Thymus (tissue), 14 donors: ENCODE measurements at places on chromosomes 7 and 10. TPM values are rescaled to one million over a fixed set of nuclear protein-coding genes. Genes with fewer than 3 reads are reported as not detected.
A peak's percentile ranks its signal among the peaks of the same experiment; 100 is the strongest.

MYO3A gene
- total RNA-seq = 3.0 TPM

SPRN gene
- 0.05 TPM for total RNA-seq

NUPR2 gene
- 0.38 TPM for total RNA-seq

ITIH5 gene
- 1.2 TPM for total RNA-seq

PTEN gene
- 171 TPM for total RNA-seq

GOLGA7B gene
- total RNA-seq = 0.52 TPM

EBLN1 gene
- not detected for total RNA-seq

PGAM2 gene
- 31.0 TPM for total RNA-seq

STEAP1 gene
- 0.33 TPM for total RNA-seq

MUC3A gene
- total RNA-seq = 1.4 TPM

DNA sequence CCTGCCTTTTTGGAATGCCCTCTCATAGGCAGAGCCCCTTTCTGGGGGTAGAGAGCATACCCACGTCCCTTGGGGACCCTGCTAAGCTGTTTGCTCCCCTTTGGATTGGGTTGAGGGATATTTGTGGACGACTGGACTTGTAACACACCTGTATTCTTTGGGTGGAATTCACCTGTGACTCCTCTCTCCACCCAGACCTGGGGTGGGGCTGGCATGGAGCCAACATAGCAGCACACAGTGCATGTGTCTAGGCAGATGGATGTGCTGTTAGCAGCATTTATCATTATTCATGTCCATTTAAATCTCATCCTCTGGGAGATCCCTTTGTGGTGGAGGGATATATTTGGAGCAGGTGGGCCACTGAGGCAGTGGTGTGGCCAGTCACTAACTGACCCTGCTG, 51.0 kb downstream of the CDH23 start:
- H3K4me1 ChIP-seq = no peaks in the 10 kb centered on the region
- H3K27ac ChIP-seq = no peak overlapping the region
- H3K36me3 ChIP-seq = no peaks in the 10 kb centered on the region
- no peak overlapping the region for H3K4me3 ChIP-seq
- no peaks in the 10 kb centered on the region for H3K27me3 ChIP-seq

DNA sequence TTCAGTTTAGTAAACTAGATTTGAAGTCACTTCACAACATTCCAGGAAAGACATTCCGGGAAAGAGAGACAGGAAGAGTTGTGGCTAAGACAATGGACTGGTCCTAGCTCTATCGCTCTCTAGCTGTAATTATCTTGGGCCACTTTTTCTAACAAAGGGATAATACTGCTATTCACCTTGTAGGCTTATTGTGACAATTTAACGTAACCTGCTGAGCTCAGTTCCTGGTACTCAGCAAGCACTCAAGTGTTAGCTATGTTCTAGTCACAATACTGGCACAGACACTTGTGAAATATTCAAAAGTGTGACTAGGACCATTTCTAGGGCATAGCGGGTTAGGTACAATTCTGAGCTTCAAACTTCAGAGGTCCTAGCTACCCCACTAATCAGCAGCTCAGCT, 12.0 kb upstream of the NRCAM start:
- no peak overlapping the region for H3K27ac ChIP-seq
- no peak for DNase-seq
- no peak overlapping the region for H3K4me3 ChIP-seq
- H3K4me1 ChIP-seq = no peaks in the 10 kb centered on the region
- no peaks in the 10 kb centered on the region for H3K27me3 ChIP-seq

DNA sequence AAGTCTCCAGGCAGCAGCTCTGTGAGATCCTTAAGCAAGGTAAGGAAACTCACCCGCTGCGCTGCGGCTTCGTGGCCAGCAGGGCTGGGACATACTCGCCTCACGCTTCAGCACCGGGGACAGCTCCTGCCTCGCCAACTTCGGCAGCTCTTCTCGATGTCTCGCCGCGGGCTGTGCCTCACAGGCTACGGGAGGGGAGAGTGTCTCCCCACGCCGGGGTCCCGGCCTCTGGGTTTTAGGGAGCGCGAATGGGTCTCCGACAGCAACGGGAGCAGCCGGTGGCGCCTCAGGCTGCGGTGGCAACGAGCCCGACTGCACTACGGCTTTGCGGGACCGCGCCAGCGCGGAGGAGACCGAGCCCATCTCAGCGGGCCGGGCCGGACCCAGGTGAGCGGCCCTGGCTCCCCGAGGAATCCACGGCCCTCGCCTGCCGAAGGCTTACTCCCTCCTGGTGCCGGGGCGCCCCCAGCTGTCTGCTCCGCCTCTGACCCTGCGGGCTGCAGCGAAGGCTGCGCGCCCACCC, 62.4 kb downstream of the LSM5 start:
- H3K27me3 ChIP-seq = peaks cover 16% of the 10 kb centered on the region
- no peaks in the 10 kb centered on the region for H3K4me1 ChIP-seq
- no peak overlapping the region for H3K27ac ChIP-seq
- H3K4me3 ChIP-seq = no peak overlapping the region
- peak; percentile 46 for DNase-seq

DNA sequence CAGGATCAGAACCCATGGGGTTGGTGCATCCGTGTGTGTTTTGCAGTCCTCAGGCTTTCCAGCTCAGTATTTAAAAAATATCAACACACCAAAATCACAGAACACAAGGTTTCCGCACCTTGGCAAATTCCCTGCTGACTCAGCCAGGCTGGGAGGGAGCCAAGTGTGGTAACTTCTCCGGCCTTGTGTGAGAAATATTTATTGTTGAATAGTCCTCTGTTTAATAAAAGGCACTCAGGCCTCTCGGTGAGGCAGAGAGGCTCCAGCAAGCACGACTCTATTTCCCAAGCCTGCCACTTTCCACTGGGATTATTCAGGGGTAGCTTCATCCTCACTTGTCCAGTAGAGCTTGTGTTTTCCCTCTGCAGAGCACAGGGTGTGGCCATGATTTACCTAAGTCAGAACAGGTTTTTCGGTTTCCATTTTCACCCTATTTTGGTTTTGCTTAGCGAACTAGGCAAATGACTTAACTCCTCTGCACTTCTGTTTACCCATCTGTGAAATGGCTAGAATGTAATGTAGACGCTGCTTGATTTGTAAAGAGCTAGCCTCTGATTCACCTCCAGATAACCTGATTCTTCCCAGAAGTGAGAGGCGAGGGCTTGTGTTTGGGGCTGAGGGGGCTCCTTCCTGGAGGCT, 13.0 kb upstream of the CHST15 start:
- peaks cover 2% of the 10 kb centered on the region for H3K27me3 ChIP-seq
- H3K4me1 ChIP-seq = no peaks in the 10 kb centered on the region
- no peaks in the 10 kb centered on the region for H3K36me3 ChIP-seq
- DNase-seq = no peak

DNA sequence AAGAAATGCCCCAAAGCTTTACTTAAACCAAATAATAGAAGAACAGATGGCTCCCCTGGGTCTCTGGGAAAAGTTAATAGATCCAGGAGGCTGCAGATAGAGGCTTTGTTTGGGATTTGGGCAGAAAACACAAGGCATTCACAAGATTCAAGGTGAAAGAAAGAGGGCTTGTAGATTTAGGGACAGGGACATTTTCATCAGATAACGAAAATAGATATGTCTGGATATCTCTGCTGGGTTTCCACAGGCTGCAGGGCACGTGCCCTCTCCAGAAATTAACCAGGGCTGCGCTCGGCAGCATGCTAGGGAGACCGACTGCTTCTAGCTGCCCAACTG, 14.9 kb downstream of the CARD11 start:
- DNase-seq = no peak
- no peaks in the 10 kb centered on the region for H3K27me3 ChIP-seq
- H3K27ac ChIP-seq = no peak overlapping the region

DNA sequence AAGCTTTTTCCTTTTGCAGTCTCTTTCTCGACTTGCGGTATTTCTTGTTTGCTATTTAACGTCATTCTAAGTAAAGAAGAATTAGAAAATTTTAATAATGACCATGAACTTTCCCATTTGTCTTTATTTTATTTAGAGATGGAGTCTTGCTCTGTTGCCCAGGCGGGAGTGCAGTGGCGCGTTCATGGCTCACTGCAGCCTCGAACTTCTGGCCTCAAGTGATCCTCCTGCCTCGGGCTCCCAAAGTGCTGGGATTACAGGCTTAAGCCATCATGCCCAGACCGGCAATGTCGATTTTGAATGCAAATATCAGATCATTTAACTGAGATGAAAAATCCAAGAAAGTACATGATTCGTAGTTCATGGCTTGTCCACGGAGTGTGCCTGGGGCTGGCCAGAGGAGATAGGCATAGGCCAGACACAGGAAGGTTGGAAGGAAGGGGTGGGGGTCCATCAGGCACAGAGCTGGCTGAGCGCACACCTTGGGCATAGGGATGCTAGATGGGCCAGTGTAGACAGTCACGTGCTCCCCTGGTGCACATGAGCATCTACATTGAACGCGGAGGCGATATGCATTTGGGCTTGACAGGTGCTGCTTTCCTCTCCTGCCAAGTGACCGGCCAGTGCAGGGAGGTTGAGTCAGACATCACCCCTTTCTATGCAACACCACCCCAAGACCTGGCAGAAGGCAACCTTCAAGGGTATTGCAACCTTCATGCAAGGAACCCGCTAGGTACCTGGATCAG, 38.9 kb upstream of the DAGLB start:
- H3K27me3 ChIP-seq = no peaks in the 10 kb centered on the region
- peaks cover 17% of the 10 kb centered on the region for H3K4me1 ChIP-seq
- no peak overlapping the region for H3K4me3 ChIP-seq
- no peaks in the 10 kb centered on the region for H3K36me3 ChIP-seq
- H3K27ac ChIP-seq = no peak overlapping the region

- H3K4me3 ChIP-seq = no peak overlapping the region
- no peaks in the 10 kb centered on the region for H3K36me3 ChIP-seq
- H3K27ac ChIP-seq = no peak overlapping the region
- H3K27me3 ChIP-seq = peaks cover 8% of the 10 kb centered on the region
- no peak for DNase-seq
These were observed 330.6 kb upstream of the ZMIZ1 start for GRCh38 chr10:78737883-78738856.

- no peak overlapping the region for H3K4me3 ChIP-seq
- DNase-seq = no peak
- H3K27ac ChIP-seq = no peak overlapping the region
- H3K4me1 ChIP-seq = no peaks in the 10 kb centered on the region
- no peaks in the 10 kb centered on the region for H3K27me3 ChIP-seq
These were observed 27.4 kb downstream of the UCMA start for GRCh38 chr10:13206546-13207443.

GRCh38 chr10:91597197-91597881, 35.5 kb downstream of the PPP1R3C start:
- H3K36me3 ChIP-seq = no peaks in the 10 kb centered on the region
- H3K4me3 ChIP-seq = no peak overlapping the region
- no peak overlapping the region for H3K27ac ChIP-seq
- no peaks in the 10 kb centered on the region for H3K4me1 ChIP-seq

GRCh38 chr10:34526758-34527730, 288.1 kb downstream of the PARD3 start:
- H3K36me3 ChIP-seq = no peaks in the 10 kb centered on the region
- H3K4me3 ChIP-seq = no peak overlapping the region
- no peak overlapping the region for H3K27ac ChIP-seq
- no peaks in the 10 kb centered on the region for H3K27me3 ChIP-seq

DNA sequence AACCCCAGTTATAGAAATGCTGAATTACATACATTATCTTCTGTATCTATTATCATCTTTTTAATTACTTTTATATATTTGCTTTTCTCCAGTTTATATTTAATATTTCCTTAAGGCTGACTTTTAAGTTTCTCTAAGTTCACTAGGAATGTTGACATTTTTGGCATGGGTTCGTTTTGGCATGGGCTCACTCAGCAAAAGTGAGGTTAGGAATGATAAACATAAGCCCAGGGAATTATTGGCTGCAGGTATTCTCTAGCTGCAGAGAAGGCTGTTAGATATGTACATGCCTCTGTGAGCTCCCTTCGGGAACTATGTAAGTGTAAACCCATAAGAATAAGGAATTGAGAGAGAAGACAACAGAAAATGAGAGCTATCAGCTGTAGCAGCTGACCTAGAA, 63.6 kb upstream of the RAB18 start:
- DNase-seq = no peak
- no peak overlapping the region for H3K27ac ChIP-seq
- no peaks in the 10 kb centered on the region for H3K4me1 ChIP-seq
- H3K4me3 ChIP-seq = no peak overlapping the region
- H3K36me3 ChIP-seq = no peaks in the 10 kb centered on the region

DNA sequence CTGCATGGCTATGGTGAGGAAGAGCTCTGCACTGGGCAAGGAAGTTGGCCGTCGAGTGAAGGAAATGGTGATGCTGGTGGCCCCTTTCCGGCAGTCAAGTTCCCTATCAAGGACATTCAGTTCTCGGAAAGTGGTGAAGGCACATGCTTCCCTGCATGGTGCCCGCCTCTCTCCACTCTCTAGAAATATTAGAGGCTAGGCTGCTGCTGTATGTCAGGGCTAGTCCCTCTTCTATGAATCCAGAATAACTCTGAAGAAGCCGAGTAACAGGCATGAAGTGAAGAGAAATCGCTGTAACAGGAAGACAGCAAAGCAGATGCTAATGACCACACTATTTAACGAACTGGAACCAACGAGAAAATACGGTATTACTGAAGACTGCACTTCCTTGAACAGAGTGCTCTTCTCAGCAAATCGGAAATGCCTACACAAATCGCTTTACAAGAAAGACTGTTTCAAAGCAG, 5.4 kb downstream of the IDI1 start:
- peak overlapping the region; percentile 64 for H3K27ac ChIP-seq
- H3K27me3 ChIP-seq = no peaks in the 10 kb centered on the region
- no peak for DNase-seq
- H3K4me1 ChIP-seq = peaks cover 16% of the 10 kb centered on the region
- H3K4me3 ChIP-seq = no peak overlapping the region

- H3K27ac ChIP-seq = no peak overlapping the region
- H3K4me3 ChIP-seq = no peak overlapping the region
- peaks cover 8% of the 10 kb centered on the region for H3K4me1 ChIP-seq
- no peaks in the 10 kb centered on the region for H3K36me3 ChIP-seq
These were observed 25.8 kb downstream of the TMEM254 start for GRCh38 chr10:80104066-80104926.

- H3K4me3 ChIP-seq = no peak overlapping the region
- no peaks in the 10 kb centered on the region for H3K36me3 ChIP-seq
- no peak for DNase-seq
- no peaks in the 10 kb centered on the region for H3K27me3 ChIP-seq
- no peak overlapping the region for H3K27ac ChIP-seq
These were observed 10.9 kb downstream of the PDZD8 start for GRCh38 chr10:117364110-117364960.

DNA sequence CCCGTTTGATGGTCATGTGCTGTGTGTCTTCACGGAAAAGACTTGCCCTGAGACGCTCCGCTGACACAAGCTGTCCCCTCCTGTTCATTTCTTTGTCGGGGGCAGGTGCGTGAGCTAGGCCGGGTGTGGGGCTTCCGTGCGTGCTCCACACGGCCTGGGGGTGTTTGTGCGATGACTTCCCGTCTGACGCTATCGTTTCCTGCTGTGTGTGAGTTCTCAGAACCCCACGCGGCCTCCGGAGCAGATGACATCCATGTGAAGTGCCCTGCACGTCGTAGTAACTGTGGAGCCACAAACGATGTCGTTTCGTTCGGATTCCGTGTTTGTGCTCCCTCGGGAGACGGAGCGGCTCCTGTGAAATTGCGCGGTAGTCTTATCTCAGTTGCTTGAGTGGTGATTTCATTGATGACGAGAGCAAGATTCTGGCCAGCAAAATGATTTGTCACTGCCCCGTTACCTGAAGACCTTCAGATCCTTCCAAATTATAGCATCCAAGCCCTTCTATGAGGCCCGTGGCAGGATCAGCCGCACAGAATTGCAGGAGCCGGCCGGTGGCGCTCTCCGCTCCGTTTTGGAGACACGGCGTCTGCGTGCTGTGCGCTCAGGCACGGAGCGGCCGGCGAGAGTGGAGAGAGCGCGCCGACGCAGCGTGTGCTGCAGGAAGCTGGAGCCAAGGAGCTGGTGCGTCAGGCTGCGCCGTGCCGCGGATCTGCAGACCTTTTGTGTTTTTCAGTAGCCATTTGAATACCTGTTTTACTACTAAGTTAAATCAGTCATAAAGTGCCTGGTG, 94.9 kb downstream of the NKX6-2 start:
- H3K27ac ChIP-seq = no peak overlapping the region
- no peak for DNase-seq
- no peak overlapping the region for H3K4me3 ChIP-seq
- H3K36me3 ChIP-seq = peaks cover 14% of the 10 kb centered on the region
- H3K27me3 ChIP-seq = no peaks in the 10 kb centered on the region
